ENCODE measurements at places on chromosomes 7 and 10.

GRCh38 chr10:113486531-113486930 lies 66.3 kb upstream of the HABP2 start:
- no peak for DNase-seq

- DNase-seq: no peak
Measured at GRCh38 chr7:73827567-73828106, 3.2 kb upstream of the CLDN4 start.

DNA sequence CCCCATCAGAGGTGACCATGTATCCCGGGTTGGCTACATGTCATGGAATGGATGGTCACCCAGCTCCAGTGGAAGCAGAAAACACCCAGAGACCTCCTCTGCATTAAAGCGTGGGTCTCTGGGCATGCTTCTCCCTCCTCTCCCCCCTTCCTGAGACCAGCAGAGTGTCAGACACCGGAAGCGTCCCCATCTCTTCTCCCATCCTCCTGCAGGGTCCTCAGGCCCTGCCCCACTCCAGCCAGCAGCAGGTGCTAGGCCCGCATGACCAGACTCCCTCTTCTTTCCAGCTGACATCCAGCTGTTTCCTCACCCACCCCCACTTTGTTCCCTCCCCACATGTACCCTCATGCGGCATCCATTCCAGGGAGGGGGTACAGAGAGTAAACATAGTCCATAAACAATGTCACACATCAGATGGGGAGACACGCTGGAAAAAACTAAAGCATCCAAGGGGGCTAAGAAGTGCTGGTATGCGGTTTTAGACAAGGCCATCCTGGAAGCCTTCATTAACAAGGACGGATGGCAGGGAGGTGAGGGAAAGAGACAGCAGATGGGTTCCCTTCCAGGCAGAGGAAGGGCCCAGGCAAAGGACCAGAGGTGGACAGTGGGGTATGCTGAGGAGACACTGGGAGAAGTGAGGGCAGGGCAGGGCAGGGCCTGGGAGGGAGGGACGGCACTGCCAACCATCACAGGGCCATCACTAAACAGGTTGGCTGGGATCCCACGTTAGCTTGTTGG lies 12.5 kb upstream of the SLC18A3 start:
- no peak for DNase-seq

DNA sequence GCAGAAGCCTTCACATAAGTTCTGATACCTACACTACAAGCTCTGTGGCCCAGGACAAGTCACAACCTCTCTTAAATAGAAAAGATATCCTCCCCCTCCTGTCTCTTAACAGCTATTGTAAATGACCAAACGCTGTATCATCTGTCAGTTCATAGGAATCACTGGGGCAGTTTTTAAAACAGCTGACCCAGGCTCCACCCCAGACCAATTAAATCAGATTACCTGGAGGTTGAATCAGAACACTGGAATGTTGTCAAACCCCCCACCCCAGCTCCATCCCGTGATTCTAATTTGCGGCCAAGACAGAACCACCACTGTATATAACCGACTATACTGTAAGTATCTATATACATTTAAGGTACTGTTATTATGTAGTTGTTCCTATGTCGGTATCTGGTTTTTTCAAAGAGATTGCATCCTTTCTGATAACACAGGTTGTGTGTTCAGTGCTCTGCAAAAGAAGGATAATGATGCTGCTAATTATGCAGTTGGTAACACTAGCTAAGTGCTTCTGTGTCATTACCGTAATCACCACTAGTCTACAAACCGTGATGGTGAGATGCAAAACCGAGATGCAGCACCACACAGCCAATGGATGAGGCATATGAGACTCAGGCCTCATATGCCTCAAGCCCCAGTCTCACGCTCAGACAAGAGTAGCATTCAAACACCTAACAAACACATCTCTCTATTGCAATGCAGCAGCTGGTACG lies 47.4 kb downstream of the TNS3 start:
- no peak for DNase-seq

GRCh38 chr7:106063692-106064091 lies 48.4 kb downstream of the SYPL1 start:
- no peak for DNase-seq

GRCh38 chr7:130266258-130266960 lies at the start of gene CPA2:
Gene CPA2 (plus strand): TSS chr7:130266863. CDS start chr7:130266882, 19 bp downstream.
- DNase-seq: no peak
